Small intestine (tissue), 16 donors: ENCODE measurements at places on chromosomes 5 and 9. TPM values are rescaled to one million over a fixed set of nuclear protein-coding genes. Genes with fewer than 3 reads are reported as not detected.

MAMDC4 gene
- 8.9 TPM for polyA plus RNA-seq

MELK gene
- 9.6 TPM for polyA plus RNA-seq

GRCh38 chr9:120531683-120532300, 48.2 kb downstream of the CDK5RAP2 start:
- DNase-seq = peak; percentile 68
- H3K27ac ChIP-seq = peak overlapping the region; percentile 16
- no peak overlapping the region for H3K4me3 ChIP-seq
- no peaks in the 10 kb centered on the region for H3K27me3 ChIP-seq
- peaks cover 18% of the 10 kb centered on the region for H3K36me3 ChIP-seq

GRCh38 chr9:122204055-122204454, 24.7 kb downstream of the LHX6 start:
- no peaks in the 10 kb centered on the region for H3K36me3 ChIP-seq
- no peaks in the 10 kb centered on the region for H3K4me1 ChIP-seq
- no peak overlapping the region for H3K4me3 ChIP-seq
- no peak for DNase-seq
- H3K27ac ChIP-seq = no peak overlapping the region
- peaks cover 28% of the 10 kb centered on the region for H3K27me3 ChIP-seq

GRCh38 chr9:135070964-135071735, 16.3 kb upstream of the OLFM1 start:
- H3K27ac ChIP-seq = no peak overlapping the region
- no peak for DNase-seq
- H3K36me3 ChIP-seq = no peaks in the 10 kb centered on the region
- no peak overlapping the region for H3K4me3 ChIP-seq
- no peaks in the 10 kb centered on the region for H3K4me1 ChIP-seq
- peaks cover 7% of the 10 kb centered on the region for H3K27me3 ChIP-seq

GRCh38 chr9:82449986-82450385, 461.4 kb downstream of the SPATA31D1 start:
- no peak overlapping the region for H3K4me3 ChIP-seq
- no peak overlapping the region for H3K27ac ChIP-seq
- H3K36me3 ChIP-seq = no peaks in the 10 kb centered on the region

- H3K27me3 ChIP-seq = no peaks in the 10 kb centered on the region
- H3K4me1 ChIP-seq = no peaks in the 10 kb centered on the region
- no peak overlapping the region for H3K4me3 ChIP-seq
- DNase-seq = no peak
Observed at GRCh38 chr9:23596913-23597634, 229.0 kb downstream of the ELAVL2 start.
